NCI-H1417 (cell line): ENCODE measurements at places on chromosomes 16 and 17.

DNA sequence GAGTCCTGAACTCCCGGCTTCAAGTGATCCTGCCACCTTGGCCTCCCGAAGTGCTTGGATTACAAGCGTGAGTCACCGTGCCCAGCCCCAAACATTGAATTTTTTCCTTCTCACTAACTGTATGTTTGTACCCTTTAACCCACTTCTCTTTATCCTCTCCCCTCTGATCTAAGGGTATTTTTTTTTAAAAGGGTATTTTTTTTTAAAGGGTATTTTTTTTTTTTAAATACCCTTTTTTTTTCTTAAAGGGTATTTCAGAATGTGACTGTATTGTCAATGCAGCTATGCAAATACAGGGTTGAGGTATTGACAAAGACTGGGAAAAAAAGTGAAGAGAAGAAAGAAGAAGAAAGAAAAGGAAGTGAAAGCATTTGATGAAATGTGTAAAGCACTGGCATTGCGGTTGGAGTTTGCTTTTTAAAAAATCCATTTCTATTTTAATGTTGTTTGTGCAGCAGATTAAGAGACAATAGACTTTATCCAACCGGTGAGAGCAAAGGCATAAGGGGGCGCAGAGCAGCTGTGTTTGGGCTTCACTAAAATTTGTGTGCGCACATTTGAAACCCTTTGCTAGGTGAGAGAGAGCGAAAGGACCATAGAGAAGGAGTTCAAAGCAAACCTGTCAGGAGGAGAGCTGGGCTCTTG lies 42.4 kb downstream of the SYT17 start:
- DNase-seq, result no peak

DNA sequence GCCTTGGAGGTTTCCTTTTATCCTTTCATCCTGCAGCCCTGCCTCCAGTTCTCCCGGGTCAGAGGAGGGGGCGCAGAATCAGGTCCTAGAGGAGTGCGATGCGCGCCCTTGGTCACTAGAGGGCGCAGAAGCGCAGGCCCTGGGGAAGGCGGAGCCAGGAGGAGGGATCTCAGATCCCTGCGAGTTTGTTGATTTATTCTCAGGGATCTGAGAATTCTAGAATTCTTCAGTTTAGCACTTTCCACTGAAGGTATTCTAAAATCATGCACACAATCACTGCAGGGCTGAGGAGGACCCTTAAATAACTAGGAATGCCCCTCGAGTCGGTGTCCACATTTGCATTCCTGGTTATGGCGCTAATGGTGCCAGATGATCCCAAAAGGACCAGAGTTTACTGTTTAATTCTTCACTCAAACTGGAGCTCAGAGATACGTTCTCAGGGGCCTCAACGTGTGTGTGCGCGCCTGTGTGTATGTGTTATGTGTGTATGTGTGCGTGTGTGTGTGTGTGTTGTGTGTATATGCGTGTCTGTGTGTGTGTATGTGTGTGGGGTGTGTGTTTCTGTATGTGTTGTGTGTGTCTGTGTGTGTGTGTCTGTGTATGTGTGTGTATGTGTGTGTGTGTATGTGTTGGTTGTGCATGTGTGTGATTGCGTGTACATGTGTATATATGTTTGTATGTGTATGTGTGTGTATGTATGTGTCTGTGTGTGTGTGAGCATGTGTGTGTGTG lies 6.9 kb upstream of the ELAC2 start:
- peak; percentile 35 for DNase-seq

DNA sequence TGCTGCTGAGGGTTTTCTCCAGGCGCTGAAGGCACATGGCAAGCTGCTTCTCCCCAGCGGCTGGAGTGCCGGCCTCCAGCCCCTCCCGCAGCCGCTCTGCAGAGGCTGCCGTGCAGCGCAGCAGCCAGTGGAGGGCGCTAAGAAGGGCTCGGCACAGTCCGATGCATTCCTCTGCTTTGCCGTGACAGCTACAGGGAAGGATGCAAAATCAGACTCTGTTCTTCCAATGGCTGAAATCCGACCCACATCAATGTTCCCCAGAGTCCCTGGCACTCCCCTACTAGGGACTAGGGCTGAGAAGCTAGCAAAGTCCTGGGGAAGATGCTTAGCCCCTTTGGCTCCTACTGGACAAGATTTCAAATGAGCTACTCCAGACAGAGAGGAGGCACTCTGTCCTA lies 19.0 kb downstream of the MED24 start:
- no peak for DNase-seq

DNA sequence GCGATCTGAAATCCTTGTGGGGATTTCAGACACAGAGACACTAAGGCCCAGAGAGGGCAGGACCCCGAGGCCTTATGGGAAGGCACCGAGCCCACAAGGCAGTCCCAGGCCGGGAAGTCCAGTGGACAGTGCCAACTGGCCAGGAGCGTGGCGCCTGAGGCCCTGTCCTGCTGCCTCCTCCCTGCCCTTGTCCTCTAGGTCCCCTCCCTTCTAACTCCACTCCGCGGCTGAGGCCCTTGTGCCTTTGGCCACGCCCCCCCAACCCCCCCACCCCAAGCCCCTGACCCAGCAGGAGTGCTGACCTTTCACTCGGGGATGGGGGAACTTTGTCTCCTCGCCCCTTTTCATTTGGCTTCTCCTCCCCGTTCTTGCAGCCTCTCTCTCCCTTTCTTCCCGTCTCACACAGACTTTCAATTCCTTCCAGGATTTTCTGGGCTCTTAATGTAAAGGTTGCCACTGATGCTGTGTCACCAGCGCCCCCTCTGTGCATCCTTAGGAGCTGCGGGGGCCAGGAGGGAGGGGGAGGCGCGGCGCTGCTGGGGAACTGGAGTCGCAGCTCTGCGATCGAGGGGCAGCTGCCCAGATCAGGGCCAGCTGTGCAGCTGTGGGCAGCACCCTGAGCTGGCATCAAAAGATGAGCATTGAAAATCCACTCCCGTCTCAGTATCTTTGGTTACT lies 29.1 kb downstream of the CRHR1 start:
- DNase-seq, result no peak

GRCh38 chr17:78641666-78642065 lies 64.5 kb upstream of the DNAH17 start:
- no peak for DNase-seq

- no peak for DNase-seq
Measured at GRCh38 chr17:36611345-36612072, 10.1 kb downstream of the MRM1 start.

- DNase-seq, result no peak
Measured at GRCh38 chr17:43655693-43656255, 5.9 kb downstream of the MEOX1 start.

DNA sequence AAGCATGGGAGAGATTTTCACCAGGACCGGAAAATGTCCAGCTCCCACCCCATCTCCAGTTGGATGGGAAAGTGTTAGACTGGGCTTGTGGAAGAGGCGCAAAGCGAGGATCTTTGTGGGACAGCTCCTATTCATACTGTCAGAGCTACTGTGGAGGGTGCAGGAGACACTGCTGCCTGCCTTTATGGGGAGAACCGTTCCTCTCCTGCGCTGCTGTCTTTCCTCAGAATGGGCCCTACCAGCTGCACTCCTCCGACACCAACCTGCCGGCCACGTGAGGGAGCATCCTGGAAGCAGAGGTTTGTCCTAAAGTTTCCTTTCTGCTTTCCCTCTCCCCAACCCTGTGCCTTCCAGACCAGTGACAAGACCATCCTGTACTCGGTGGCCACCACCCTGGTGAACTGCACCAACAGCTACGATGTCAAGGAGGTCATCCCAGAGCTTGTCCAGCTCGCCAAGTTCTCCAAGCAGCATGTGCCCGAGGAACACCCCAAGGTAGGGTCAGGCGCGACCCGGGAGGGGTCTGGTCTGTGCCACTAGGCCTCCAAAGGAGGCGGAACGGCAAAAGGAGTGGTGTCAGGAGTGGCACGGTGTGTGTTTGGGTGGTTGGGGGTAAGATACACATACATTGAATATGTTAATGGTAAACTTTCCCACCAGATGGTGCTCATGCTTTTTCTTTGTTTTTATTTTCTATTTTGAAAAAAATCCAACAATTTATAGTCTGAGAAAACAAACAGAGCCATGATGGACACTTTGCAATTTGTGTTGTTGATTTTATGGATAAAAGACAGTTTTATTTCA lies 23.0 kb downstream of the SLC35G3 start:
- DNase-seq, result peak; percentile 27

DNA sequence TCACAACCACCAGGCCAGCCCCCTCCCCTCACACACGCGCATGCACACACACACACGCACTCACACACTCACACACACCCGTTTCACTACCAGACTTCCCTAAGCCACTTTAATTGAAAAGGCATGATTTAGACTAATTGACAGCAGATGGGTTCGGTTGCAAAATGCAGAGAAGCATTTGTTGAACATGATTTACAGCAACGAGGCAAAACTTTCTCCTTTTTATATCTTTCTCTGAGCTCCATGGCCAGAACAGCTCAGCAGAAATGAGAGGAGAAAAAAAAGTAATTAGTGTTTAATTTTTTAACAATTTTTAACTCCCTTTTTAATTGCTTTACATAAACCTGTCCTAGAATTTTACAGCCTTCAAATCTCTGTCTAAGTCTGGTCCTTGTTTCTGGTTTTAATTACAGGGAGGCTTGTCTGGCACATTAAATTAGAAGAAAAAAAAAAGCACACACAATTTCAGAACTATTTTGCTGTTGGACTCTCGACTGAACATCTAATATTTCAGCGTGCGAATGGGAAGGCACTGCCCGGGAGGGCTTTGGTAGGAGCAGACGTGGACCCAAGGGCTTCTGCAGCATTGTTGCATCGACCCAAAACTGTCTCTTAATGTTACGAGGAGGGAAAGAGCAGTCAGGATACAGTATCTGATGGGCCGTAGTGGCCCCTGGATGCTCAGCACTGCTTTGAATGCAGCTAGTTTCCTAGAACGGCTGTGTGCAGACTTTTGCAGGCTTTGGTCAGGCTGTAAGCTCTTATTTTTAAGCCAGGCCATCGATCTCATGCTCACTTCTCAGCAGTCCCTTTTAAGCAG lies 255.9 kb downstream of the SOX9 start:
- no peak for DNase-seq
